ENCODE measurements at places on chromosomes 11 and 22. TPM values are rescaled to one million over a fixed set of nuclear protein-coding genes. Genes with fewer than 3 reads are reported as not detected.

DNA sequence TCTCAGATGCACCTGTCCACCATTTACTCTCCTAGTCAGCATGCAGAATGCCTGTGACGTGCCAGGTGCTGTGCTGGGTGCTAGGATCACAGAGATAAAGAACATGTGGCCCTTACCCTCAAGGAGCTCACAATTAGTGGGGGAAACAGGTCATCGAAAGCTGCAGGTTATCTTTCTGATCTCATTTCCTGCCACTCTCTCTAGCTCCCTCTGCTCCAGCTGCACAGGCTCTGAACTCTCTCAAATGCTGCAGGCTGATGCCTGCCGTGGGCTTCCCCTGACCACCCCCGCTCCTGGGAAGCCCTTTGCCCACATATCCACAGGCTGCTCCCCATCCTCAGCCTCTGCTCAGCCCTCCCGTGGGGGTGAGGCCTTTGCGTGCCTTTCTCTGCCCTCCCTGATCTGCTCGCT, 29.6 kb downstream of the SHANK3 start:
- no peak for DNase-seq

GRCh38 chr11:20102397-20102796, 57.9 kb downstream of the DBX1 start:
- no peak for DNase-seq

DNA sequence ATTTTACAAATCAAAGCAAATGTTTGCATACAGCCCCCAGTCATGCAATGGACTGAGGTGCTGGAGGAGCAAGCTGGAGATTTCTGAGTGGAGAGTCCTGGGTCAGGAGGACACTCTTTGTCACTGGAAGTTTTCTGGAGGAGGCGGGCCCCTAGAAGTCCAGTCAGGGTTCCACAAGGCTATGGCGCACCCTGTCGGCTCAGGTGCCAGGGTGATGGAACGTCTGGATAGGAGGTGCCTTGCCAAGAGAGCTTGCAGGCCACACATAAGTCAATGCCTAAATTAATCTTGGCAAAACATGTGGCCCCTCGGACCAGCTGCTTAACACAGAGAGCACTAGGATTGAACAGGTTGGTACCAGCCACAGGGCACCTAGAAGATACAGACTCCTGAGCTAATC, 174.7 kb upstream of the CADM1 start:
- DNase-seq: no peak

GRCh38 chr11:78224906-78225420, 36.2 kb downstream of the USP35 start:
- DNase-seq: no peak

GRCh38 chr11:111185266-111185665, 60.3 kb upstream of the POU2AF2 start:
- DNase-seq: no peak

The PHLDA2 gene
- total RNA-seq: 110 TPM

The ABCG4 gene
- total RNA-seq: 0.15 TPM

GRCh38 chr22:46052801-46053562, 76.0 kb upstream of the WNT7B start:
- peak; percentile 33 for DNase-seq
